ENCODE measurements at places on chromosomes 7 and 10. TPM values are rescaled to one million over a fixed set of nuclear protein-coding genes. Genes with fewer than 3 reads are reported as not detected.

Gene SLIT1
- total RNA-seq: under 0.01 TPM

Gene CLDN4
- total RNA-seq: 44.1 TPM

Gene LDB3
- under 0.01 TPM for total RNA-seq

Gene USP6NL
- 13.0 TPM for total RNA-seq

Gene ASB4
- under 0.01 TPM for total RNA-seq

Gene HOXA11
- not detected for total RNA-seq
